ENCODE measurements at places on chromosomes 5 and 9. TPM values are rescaled to one million over a fixed set of nuclear protein-coding genes. Genes with fewer than 3 reads are reported as not detected.

PCDHGA4 gene
- polyA plus RNA-seq, result not detected

RASGEF1C gene
- polyA plus RNA-seq, result not detected

LHX3 gene
- polyA plus RNA-seq, result not detected

FAM221B gene
- polyA plus RNA-seq, result not detected

PCDHA9 gene
- not detected for polyA plus RNA-seq

- H3K27ac ChIP-seq, result peak overlapping the region; percentile 100
- H3K36me3 ChIP-seq, result peaks cover 9% of the 10 kb centered on the region
- peak overlapping the region; percentile 63 for H3K4me3 ChIP-seq
- no peak for DNase-seq
Measured at GRCh38 chr5:137751869-137752491, 2.2 kb downstream of the HNRNPA0 start.

DNA sequence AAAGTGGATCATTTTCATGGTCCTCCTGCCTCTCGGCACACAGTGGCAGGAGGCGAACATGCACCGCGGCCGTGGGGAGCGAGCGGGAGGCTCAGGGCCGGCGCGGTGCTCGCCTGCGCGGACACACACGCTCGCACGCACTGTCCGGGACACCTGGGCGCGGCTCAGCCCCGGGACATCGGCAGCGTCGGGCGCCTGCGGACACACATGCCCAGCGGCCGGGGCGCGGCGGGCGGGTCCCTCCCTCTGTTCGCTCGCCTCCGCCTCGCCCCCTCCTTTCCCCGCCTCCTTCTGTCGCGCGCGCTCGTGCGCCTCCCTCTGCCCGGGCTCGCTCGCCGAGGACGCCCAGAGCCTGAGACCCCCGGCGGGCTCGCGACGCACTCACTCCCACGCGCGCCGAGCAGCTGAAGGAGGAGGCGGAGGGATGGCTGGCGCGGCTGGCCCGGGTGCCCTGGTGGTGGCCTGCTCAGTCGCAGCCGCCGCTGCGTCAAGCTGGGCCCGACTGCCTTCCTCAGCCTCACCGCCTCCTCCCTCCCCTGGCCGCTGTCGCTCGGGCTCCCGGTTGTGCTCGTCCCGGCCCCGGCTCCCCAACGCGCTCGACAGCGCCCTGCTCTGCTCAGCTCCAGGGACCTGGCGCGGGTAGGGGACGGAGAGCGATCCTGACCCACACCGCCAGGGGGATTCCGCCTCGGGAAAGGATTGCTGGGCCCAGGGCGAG, at the start of gene FRMD3:
FRMD3 (minus strand) TSS at position 230 of the 718 bp plus-strand sequence; CDS start at position 60, 170 bp downstream.
- no peaks in the 10 kb centered on the region for H3K4me1 ChIP-seq
- H3K27ac ChIP-seq, result no peak within 1 kb of the TSS
- DNase-seq, result no peak

GRCh38 chr9:38395653-38396370, 3.3 kb downstream of the ALDH1B1 start:
- no peaks in the 10 kb centered on the region for H3K27me3 ChIP-seq
- H3K4me1 ChIP-seq, result peaks cover 7% of the 10 kb centered on the region
- DNase-seq, result no peak
- no peak overlapping the region for H3K4me3 ChIP-seq

NMUR2 gene
- not detected for polyA plus RNA-seq

GRCh38 chr9:33147416-33148169, 19.5 kb downstream of the B4GALT1 start:
- no peaks in the 10 kb centered on the region for H3K27me3 ChIP-seq
- DNase-seq, result no peak
- no peak overlapping the region for H3K4me3 ChIP-seq
- H3K4me1 ChIP-seq, result peaks cover 69% of the 10 kb centered on the region
- no peaks in the 10 kb centered on the region for H3K36me3 ChIP-seq
- no peak overlapping the region for H3K27ac ChIP-seq
